ENCODE measurements at places on chromosomes 3 and 15.
A peak's percentile ranks its signal among the peaks of the same experiment; 100 is the strongest.

- no peak for DNase-seq
These were observed 46.1 kb upstream of the TMCO5A start for GRCh38 chr15:37888356-37888755.

DNA sequence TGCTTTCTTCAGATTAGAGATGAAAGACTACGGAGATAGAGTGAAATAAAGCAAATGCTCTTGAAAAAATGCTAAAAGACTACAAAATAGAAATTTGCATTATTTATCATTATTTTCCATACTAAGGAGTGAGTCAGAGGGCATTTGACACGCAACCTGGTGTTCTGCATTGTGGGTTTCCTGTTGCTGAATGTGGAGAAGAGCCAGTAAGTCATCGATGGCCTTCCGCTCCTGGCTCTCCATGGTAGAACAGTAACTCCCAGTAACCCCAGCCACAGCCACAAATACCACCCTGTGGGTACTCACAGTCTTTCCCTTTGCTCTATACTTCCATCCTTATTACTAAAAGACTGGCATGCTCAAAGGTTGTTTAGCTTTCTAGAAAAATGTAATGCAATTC, 61.5 kb downstream of the CGGBP1 start:
- DNase-seq = no peak

DNA sequence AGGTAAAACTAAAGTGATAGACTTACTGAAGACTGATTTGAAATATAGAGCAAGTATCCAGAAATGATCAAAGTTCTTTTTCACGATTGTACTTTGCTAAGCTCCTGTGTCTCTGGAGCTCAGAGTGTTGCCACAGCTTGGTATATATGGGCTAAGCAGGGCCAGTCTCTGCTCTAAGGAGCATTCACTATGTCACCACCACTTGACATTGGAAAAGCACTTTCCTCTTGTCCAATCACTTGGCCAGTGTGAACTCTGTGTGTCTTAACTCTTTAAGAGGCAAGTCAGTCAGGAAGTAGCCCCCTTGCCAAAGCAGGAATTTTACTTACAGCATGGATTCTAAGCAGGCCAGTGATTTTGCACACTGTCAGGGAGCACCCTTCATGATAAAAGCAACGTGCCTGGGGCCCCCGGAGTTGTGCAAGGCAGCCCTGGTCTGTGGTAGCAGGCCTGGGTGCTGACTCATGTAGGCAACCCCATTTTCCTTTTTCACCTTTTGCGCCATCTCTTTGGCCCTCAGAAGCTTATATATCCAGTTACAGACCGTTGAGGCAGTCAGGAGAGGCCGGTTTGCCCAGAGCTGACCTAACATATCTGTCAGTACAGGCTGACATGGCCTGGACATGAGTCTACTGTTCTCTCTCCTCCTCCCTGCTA, 73.0 kb downstream of the HCN4 start:
- no peak for DNase-seq

GRCh38 chr3:158794936-158795518, 6.8 kb upstream of the MFSD1 start:
- peak; percentile 76 for DNase-seq

DNA sequence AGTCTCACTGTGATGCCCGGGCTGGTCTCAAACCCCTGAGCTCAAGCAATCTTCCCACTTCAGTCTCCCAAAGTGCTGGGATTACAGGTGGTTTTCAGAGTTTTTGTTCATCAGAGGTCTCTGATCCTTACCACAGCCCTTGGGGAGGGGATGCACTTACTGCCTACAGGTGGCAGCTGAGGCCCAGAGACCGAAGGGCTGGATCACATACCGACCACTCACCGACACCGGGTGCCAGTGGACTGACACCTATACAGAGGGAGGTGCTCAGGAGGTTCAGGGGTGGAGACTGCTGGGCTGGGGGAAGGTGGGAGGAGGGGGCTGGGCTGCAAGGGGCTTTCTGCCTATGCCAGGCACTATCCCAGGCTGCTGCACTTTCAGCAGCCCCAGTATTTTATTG, 19.5 kb downstream of the DUSP7 start:
- DNase-seq = no peak
